Astrocyte (in vitro differentiated cells and primary cell): ENCODE measurements at places on chromosomes 2 and 18.

- DNase-seq = no peak
Measured at GRCh38 chr2:157271590-157272203, 14.2 kb downstream of the GALNT5 start.

DNA sequence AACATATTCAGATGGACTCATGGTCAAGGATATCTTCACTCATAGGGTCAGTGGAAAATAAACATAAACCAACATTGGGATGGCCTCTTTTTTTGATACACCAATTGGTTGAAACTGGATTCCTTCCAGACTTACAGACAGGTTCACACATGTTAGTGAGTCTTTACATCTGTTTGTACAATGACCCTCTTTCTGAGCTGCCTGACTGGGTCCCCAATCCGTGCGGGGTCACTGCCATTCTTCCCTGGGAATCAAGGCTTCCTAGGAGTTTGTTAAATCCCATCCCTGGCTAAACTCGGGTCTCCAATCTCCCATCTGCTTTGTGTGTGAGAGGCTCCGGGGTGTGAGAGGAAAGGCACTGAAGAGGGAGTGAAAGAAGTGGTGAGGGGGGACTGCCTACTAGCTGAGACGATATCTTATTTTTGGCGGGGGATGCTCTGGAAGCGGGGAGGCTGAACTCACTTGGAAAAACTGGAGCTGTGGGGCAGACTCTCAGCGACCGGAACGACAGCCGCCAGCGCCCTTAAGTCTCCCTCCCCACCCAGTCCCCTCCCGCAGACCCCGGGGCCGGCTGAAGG, 487 bp downstream of the STARD6 start:
- no peak for DNase-seq

DNA sequence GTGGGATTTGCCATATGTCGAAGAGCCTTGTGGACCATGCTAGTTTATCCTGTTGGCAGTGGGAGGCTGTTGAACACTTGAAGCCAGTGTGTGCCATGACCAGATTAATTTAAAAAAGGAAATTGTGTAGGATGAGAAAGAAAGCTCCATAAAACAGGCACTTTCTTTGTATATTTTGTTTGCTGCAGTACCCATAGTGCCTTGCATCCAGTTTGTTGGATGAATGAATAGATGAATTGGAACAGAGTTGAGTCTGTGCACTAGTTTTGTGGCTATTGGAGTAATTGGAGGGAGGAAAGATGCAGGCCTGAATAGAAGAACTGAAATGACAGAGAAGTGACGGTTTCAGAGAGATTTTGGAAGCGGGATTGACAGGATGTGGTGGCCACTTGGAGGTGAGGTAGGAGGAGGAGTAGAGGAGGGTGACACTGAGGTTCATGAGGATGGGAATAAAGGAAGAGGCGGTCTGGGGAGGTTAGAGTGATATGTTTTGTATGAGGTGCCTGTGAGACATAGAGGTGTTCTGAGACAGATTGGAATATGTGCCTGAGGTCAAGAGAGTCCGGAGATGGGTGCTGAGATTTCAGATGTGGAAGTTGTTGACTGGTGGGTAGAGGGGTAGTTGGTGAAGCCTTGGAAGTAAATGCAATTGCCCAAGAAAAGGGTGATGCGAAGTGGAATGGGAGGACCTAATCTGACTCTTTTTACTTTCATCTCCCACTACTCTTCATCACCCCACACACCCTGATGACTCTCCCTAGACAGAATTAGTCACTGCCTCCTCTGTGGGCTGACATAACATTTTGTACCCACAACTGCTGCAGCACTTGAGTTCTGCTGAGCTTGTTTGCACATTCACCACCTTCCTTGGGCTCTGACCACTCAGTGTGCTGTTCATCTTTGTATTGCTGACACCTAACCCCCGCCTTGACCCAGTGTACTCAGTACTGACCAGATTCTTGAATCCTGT, 5.1 kb downstream of the DGUOK start:
- DNase-seq = peak; percentile 69

DNA sequence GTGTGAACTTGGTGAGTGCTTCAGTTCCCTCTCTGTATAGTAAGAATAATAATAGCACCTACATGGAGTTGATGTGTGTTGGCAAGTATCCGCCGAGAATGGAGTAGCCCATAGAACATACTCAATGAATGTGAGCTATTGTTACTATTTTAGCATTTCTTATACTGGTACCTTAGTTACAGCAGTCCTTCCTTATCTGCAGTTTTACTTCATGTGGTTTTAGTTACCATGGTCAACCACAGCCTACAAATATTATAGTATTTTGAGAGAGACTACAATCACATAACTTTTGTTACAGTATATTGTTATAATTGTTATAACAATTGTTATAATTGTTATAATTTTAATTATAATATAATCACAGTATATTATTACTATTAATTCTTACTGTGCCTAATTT, 152.5 kb upstream of the RASGRP3 start:
- DNase-seq = peak; percentile 29

DNA sequence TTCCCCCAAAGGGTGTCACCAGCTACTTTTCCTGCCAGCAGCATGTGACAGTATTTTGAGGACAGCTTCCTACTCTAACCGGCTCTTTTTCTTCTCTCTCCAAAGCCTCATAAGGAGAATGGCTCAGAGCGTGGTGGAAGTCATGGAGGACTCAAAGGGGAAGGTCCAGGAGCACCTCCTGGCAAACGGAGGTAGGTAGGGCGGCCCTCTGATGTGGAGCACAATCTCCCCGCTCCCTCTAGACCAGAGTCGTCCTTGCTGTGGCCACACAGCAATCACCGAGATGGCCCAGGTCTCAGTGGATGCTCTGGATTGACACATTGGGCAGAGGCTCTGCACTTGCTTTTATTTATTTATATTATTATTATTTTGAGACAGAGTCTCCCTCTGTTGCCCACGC, 32.4 kb downstream of the ATP6V1C2 start:
- no peak for DNase-seq

GRCh38 chr18:24862201-24862816, 401.9 kb downstream of the HRH4 start:
- DNase-seq = no peak

GRCh38 chr2:132955871-132956615, 286.0 kb upstream of the LYPD1 start:
- peak; percentile 75 for DNase-seq

DNA sequence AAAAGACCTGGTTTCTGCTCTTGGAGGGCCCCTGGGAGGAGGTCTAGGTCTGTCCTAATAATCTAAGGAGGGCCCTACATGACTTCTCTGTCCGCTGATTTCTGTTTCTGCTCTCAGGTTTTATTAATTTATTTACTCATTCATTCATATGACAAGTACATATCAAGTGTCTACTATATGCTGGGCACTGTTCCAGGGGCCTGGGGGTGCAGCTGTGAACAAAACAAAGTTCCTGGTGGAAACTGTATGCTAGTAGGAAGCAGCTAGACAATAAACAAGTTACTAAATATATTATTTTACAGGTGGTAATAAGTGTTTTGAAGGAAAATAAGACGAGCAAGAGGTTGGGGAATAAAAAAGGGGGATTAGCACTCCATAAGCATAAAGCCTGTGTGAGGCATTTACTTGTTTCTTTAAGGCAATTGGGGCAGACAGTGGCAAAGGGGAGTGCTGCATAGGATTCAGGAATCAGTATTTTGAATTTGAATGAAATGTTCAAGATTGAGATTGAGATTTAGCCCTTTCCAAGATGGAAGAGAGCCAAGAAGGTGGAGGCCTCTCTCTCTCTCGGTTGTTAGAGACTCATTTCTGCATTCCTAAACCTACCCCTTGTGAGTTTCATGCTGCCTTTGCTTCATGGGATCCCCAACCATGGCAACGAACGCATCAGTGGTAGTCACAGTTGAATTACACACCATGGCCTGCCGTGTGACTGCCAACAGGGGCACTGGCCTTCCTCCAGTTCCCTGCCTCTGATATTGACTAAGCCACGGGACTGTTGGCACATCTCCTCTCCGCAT, 28.3 kb downstream of the DRC1 start:
- DNase-seq = peak; percentile 12

GRCh38 chr2:191889931-191890330, 43.0 kb upstream of the CAVIN2 start:
- no peak for DNase-seq

DNA sequence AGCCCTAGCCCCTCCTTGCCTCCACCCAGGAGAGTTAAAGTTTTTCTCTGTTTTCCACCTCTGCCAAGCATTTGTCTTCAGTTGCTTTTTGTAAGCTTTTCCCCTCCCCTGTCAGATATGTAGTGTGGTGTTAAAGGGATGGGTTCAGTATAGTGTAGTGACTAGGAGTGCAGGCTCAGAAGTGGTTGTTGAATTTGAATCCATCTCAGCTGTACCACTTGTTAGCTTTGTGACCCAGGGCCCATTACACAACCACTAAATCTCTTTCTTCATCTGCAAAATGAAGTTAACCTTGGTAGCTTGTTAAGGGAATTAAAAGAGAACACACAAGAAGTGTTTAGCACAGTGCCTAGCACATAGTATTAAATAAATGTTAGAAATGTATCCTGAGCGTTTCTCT, 56.9 kb downstream of the MAP3K20 start:
- no peak for DNase-seq

- DNase-seq = no peak
Measured at GRCh38 chr18:6414118-6414722, 491 bp downstream of the L3MBTL4 start.

DNA sequence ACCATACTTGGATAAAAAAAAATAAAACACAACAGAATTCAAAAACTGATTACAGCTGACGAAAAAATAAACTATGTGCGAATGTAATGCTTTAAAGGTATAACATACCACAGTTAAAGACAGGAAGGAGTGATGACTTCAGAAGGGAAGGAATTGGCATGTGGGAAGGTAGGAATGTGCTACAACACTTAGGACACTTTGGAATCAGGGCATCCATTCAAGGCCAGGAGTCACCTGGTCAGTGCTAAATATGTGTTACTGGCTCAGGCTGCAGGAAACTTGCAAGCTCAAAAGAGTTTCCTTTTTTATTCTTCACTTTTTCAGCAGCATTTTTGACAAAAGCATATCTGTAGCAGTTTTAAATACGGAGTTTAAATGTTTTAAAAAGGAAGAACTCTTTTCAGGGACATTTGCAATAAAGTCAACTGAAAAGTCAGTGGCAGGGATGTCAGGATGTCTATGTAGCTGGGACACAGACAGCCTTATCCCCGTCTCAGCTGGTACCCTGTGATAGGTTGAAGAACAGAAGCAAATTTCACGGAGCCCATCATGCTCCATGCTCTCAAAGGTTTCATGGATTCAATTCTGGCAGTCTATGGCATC, 138.0 kb upstream of the KLHL14 start:
- DNase-seq = peak; percentile 77

GRCh38 chr2:223439786-223440185, 162.4 kb downstream of the SCG2 start:
- no peak for DNase-seq

DNA sequence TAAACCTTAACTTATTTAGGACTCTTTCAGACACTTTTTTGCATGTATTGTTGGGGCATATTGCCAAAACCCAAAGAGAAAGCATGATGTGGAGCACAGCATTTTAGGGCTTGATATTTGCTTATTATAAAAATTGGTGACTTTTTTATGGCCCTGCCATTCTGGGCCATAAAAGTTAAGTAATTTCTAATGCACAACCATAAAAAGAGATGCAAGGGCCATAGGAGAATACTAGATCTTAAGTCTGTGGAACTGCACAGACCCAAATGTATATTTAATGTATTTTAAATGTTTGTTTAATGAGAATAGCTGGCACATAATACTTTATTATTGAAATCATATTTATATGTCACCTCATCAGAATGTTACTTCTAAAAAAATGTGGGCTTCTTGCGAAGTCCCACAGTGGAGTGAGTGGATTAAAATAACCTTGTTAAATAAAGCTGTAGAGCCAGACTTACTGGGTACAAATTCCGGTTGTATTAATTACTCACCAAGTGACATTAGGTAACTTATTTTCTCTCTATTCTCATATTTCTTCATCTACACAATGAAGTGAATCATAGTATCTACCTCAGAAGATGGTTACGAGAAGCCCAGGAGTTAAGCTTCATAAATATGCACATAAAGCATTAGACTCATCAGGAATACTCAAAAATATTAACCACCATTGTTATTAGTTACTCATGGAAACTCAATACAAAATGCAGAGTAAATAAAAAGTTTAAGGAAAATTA, 52.2 kb downstream of the HNMT start:
- DNase-seq = no peak

GRCh38 chr2:150091846-150092245, 395.6 kb downstream of the RND3 start:
- DNase-seq = no peak

DNA sequence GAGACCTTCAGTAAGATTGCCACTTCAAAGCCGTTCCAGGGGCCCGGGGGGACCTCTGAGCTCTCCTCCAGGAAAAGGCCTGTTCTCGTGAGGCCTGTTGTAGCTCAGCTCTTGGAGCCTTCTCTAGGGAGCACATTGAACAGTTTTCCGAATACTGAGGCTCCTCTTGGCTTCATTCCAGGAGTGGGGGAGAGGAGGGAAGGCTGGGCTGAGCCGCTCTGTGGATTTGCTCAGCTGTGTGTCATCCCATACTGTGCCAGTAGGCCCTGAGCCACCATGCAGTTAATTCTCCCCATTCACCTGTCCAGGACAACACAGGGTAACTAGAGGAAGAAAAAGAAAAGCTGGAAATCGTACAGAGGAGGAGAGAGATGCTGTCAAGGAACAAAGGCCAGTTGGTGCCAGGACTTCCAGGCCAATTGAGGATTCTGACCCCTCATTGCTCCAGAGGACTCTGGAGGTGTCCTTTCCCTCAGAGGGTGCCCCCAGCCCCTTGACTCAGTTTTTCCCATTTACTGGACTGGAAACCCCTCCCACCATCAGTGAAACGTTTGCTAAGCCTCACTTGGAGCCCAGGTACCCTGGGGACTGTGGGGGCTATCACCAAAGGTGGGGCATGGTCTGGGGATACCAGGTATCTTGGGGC, 41.4 kb downstream of the HS1BP3 start:
- peak; percentile 60 for DNase-seq

DNA sequence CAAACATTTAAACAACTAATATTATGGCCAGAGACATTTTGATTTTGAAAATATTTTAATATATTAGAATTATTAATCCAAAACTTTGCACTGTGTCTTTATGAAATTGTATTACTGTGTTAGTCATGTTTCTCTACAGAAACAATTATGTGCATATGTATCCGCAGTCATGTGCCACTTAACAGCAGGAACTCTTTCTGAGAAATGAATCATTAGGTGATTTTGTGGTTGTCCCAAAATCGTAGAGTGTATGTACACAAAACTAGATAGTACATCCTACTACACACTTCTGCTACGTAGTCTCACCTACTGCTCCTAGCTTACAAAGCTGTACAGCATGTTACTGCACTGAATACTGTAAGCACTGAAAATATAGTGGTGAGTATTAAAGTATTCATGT, 479.2 kb upstream of the DSEL start:
- no peak for DNase-seq

DNA sequence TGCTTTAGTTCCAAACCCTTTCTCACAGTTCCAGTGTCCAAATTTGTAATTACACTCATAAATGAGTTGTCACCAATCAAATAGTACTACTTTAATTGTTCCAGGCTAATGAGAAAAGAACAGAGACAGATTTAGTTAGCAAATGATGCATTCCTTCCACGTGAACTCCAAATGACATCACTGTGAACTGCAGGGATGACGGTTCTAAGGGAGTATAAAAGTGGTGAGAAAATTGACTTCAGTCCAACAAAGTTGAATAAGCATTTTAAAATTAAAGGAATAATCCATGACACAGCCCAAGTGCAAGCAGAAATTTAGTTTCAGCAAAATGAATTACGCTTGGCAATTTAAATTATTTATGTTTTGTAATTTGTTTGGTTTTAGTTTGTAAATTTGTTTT, 102.0 kb upstream of the LRATD1 start:
- peak; percentile 43 for DNase-seq
